ENCODE measurements at places on chromosomes 13 and 19.

GRCh38 chr13:39379667-39380655 lies 223.0 kb downstream of the LHFPL6 start:
- DNase-seq = no peak

DNA sequence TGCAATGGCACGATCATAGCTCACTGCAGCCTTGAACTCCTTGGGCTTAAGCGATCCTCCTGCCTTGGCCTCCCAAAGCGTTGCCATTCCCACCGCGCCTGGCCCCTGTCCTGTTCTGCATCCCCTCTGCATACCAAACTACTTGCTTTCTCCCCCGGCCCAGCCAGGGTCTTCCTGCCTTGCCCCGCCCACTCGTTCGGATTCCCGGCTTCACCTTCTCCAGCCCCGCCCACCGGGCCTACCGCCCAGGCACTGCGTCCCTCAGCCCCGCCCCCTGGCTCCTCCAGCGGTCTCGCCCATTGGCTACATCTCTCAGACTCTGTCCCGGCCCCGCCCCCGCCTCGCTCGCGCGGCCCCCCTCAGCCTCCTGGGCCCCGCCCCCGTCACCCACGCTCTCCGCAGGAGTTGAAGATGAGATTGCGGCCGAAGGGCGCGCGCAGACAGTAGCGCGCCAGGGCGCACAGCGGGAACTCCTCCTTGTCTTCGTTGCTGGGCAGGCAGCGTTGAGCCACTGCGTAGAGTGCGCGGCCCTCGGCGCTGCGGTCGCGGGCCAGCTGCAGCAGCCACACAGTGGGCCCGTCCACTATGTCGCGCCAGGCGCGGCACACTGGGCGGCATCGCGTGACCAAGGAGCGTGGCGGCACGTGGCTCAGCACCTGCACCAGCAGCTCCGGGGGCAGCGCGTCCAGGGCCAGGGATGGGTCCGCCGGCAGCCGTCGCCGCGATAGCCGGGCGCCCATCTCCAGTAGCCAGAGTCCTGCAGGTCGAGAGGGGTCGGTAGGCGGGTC lies 19.0 kb downstream of the MRPS12 start:
- DNase-seq = peak; percentile 89

GRCh38 chr19:14237014-14237941 lies 31.3 kb upstream of the ADGRL1 start:
- no peak for DNase-seq

GRCh38 chr19:46759206-46759605 lies 13.0 kb upstream of the STRN4 start:
- no peak for DNase-seq

- no peak for DNase-seq
These were observed 6.4 kb upstream of the ZNF333 start for GRCh38 chr19:14683439-14683838.

DNA sequence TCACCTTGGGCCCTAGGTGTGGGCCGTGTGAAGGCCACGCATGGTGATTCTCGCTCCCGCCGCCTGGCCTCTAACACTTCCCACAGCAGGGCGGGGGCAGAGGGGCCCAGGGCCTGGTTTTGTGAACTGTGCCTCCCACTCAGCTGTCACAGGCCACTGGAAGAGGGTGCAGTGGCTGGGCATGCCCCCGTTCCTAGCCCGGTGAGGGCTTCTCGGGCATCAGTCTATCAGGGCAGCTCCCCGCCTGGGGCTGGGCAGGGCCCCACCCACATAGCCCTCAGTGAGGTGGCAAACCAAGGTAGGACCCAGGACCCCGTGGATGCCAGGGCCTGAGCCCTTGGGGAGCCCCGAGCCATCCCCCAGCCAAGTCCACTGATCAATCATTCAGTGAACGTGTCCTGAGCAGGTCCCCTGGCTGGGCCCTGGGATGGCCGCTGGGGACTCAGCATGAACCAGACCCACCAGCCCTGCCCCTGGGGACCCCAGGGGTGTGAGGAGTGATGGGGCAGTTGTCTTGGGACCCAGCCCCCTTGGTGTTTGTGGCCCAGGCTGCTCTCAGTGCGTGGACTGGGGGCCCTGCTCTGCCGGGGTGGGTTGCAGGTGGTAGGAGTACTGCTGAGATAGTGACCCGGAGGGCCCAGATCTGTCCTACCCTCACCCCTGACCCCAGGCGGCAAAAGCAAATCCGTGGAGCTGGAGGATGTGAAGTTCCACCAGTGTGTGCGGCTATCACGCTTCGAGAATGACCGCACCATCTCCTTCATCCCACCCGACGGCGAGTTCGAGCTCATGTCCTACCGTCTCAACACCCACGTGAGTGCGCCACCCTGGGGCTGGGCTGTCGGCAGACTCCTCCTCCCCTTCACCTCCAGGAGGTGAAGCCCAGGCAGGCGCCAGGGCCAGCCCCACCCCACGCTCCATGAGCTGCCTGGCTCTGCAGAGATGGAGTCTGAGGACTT lies 29.4 kb downstream of the AP1M1 start:
- no peak for DNase-seq

DNA sequence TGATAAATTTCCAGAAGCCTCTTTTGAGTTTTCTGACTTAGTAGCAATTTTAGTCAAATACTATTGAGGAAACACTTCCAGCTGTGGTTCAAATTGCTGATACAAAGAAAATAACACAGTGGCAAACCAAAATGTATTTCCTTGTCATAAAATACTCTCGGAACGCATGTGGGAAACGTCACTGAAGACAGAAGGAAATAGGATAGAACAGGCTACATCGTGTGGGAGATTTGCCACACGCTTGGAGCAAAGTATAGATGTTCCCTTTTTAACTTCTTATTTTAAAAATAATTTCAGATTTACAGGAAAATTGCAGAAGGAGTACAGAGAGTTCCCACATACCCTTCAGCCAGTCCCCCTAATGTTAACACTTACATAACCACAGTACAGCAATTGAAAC lies 88.8 kb downstream of the ING1 start:
- DNase-seq = no peak

All from progenitor cell of endocrine pancreas (in vitro differentiated cells).